ENCODE measurements at places on chromosomes 16 and 17.

DNA sequence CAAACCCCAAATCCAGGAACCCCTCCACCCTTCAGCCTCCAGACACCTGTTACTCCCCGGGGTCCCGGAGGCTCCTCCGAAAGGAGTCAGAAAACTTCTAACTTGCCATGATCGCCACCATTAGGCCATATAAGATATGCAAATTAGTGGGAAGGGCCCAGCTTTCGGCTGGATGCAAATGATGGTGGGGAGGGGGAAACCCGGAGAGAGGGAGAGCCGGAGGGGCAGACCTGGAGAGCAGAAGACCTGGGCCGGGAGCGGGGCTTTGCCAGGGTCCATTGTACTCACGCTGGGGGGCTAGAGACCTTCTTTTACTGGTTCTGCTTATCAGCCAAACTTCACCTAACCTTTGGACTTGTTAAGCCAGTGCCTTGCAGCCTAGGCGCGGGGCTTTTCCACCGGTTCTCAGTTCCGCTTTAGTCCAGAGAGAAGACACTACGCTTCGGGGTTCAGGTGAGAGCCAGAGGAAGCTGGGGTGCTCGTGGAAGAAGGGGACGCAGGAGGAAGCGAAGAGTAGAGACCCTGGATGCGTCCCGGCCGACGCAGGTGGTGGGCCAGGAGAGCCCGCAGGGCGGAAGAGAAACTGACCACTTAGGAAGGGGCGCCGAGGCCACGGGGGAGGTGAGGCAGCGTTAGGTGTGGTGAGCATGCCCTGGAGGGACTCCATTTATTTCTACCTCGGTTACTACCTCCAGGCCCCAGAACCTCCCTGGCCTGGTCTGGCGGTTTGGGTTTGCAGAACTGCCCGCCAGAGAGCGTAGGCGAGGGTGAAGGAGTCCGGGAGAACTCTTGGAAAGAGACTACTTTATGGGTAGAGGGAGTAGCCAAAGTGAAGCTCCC lies at the start of gene HNF1B:
Gene HNF1B, minus strand, starts transcription at position 99 of the 840 bp plus-strand sequence. CDS start 175 bp downstream, outside the sequence.
- DNase-seq, result no peak

- no peak for DNase-seq
Measured at GRCh38 chr16:50207652-50208051, 54.5 kb downstream of the TENT4B start.

DNA sequence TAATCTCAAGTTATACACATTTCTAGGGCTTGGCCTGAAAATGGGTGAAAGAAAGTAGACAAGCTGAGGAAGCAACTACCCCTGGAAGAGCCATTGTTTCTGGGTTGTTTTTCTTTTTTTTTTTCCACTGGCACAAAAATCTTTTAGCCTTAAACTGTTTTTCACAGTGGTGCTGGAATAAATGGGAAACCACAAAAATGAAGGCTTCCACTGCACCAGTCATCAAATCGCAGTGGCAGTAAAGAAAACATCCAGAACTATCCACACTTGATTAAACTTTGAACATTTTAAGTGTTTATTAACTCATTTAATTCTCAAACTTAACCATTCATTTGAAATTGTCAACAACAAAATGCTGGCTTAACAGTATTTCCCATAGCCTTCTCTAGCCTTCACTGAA lies 14.3 kb downstream of the CMTM4 start:
- DNase-seq, result no peak

- no peak for DNase-seq
Measured at GRCh38 chr17:61656721-61657217, 65.8 kb upstream of the NACA2 start.

GRCh38 chr17:80260069-80260535 lies 550 bp upstream of the RNF213 start:
- peak; percentile 73 for DNase-seq

- DNase-seq, result no peak
Measured at GRCh38 chr16:65624666-65625065, 502.8 kb upstream of the CDH11 start.

- DNase-seq, result peak; percentile 82
Measured at GRCh38 chr17:76382803-76383545, 1.4 kb upstream of the SPHK1 start.

DNA sequence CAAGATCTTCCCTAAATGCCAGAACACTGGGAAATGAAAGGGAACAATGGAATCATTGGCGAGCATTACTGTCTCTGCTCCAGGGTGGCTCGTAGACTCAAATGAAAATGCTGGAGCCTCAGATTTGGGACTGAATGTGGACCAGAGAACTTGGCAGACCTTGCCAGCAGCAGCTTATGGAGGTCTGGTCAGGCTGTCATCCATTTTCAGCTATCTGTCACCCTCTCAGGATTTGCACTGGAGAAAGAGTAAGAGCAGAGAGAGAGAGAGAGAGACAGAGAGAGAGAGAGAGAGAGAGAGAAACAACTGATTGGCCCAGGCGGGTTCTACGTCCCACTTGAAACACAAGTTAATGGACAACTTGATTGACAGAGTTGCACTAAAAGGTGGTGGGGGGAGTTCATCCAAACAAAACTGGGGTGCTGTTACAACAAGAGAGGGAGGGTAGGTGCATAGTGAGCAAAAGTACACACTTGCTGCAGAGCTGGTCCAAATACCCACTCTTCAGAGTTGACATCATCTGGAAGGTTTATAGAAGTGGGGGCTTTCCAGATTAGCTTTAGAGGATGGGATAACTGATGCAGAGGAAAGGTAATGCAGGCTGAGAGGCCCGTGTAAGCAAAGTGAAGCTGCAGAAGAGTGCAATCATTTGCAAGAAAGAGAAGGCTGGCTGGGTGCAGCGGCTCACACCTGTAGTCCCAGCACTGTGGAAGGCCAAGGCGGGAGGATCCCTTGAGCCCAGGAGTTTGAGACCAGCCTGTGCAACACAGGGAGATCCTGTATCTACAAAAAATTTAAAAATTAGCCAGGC lies 16.5 kb upstream of the NSMCE1 start:
- no peak for DNase-seq

DNA sequence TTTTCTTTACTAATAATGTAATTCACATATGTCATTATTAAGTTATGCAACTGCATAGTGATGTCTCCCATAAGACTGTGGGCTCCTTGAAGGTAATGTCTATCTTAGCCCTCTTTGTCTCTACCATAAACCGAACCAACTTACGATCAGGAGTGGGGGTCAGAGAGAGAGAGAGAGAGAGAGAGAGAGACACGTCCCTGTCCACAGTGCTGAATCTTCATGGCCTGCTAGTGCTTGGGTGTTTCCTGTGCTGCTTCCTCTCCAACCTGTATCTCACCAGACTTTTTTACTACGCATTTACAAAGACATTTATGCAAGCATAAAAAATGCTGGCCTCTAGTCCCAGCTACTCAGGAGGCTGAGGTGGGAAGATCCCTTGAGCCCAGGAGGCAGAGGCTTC lies 52.2 kb upstream of the HAPSTR1 start:
- no peak for DNase-seq

- DNase-seq, result no peak
Measured at GRCh38 chr17:38583828-38584349, 21.9 kb downstream of the SRCIN1 start.

GRCh38 chr17:1997289-1997926 lies 27.7 kb downstream of the RTN4RL1 start:
- DNase-seq, result no peak

- DNase-seq, result no peak
Measured at GRCh38 chr17:48283411-48283810, 146.6 kb downstream of the SKAP1 start.

DNA sequence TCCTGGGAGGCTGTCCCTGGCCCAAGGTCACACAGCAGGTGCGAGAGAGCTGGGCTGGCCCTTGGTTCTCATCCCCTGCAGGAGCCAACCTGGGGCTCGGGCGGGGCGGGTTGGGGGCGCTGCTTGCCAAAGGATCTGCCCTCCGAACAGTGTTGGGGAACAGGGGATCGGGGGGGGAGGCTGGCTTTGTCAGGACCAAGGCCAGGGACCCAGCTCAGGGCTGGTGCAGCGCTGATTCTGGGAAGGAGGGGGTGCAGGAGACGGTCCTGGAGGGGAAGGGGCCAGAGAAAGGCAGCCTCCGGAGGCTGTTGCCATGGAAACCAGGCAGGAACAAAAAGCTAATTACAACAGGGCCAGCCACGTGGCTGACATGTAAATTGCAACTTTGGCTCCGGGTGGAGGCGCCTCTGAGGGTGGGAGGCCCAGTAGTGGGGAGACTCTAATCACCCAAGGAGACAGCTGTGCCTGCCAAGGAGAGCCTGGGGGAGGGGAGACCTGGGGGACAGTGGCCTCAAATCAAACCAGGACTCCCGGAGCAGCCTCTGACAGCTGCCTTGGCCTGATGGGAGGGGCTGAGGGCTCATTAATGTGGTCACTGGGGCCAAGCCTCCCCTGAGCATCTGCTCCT lies 1.3 kb downstream of the TUBB3 start:
- no peak for DNase-seq

GRCh38 chr17:15031975-15032374 lies 233.2 kb downstream of the PMP22 start:
- DNase-seq, result no peak

- no peak for DNase-seq
Measured at GRCh38 chr17:4733073-4733531, 1.9 kb downstream of the MED11 start.

GRCh38 chr17:13640551-13640950 lies 38.8 kb upstream of the HS3ST3A1 start:
- DNase-seq, result no peak

DNA sequence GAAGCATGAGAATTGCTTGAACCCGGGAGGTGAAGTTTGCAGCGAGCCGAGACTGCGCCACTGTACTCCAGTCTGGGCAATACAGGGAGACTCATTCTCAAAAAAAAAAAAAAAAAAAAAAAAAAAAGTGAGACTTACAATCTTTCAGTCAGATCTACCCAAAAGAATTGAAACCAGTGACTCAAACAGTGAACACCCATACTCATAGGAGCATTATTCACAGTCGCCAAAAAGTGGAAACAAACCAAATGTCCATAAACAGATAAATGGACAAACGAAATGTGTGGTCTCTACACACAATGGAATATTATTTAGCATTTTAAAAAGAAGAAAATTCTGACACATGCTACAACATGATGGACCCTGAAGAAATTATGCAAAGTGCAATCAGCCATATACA lies 9.1 kb upstream of the SCNN1B start:
- DNase-seq, result no peak

- peak; percentile 34 for DNase-seq
Measured at GRCh38 chr17:46979147-46979863, at the start of gene RPRML. Gene RPRML (minus strand): TSS chr17:46979253. CDS start chr17:46979007, 246 bp downstream.

DNA sequence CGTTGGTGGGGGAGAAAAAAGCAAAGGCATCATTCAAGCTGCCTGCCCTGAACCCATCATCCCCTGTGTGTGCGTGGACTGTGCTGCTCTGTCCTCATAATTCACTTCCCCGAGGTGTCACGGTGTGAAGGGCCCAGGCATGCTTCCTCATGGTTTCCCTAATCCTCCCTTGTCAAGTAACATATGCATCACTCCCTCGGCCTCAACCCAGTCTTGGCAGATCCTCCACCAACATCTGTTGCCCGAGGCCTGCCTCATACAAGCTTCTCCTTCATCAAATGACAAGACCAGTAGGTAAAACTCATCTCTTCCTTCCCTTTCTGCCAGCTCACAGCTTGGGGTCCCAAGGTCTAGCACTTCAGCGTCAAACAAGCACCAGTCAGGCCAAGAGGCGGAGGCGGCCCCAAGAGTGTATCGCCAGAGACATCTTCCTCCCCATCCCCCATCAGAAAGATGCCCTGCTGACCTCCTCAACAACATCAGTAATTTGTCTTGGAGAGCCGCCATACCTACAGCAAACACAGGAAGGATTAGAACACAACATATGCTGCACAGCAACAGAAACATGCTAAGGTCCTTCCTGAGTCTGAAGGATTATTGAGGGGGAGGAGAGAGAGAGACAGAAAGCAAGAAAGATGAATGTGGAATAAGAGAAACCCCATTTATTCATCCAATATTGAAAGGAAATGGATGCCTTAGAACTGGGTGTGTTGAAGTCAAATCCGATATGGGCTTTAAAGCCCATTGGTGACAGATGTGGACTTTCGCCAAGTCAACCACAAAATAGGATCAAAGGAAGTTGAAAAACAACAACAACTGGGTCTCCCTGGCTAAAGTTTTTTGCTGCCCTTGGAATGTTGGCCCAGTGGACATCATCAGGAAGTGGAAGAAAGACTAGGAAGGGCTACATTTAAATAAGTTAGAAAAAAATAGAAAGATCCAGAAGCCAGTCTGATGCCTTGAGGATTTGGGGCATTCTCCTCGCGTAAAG lies 38.4 kb downstream of the SOX9 start:
- no peak for DNase-seq

DNA sequence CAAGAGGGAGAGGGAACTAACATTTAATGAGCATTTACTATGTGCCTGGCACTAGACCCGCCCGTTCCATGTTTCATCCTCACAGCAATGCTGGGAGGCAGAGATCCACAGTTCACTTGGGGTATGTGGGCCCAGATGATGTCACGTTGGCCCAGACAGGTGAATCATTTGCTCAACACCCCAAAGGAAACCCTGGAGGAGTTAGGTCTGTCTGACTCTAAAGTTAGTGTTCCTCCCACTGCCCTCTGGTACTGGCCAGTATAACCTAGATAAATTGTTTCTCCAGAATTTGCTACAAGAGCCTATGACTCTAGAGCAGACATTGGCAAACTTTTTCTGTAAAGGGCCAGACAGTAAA lies 164.6 kb downstream of the VPS53 start:
- no peak for DNase-seq

DNA sequence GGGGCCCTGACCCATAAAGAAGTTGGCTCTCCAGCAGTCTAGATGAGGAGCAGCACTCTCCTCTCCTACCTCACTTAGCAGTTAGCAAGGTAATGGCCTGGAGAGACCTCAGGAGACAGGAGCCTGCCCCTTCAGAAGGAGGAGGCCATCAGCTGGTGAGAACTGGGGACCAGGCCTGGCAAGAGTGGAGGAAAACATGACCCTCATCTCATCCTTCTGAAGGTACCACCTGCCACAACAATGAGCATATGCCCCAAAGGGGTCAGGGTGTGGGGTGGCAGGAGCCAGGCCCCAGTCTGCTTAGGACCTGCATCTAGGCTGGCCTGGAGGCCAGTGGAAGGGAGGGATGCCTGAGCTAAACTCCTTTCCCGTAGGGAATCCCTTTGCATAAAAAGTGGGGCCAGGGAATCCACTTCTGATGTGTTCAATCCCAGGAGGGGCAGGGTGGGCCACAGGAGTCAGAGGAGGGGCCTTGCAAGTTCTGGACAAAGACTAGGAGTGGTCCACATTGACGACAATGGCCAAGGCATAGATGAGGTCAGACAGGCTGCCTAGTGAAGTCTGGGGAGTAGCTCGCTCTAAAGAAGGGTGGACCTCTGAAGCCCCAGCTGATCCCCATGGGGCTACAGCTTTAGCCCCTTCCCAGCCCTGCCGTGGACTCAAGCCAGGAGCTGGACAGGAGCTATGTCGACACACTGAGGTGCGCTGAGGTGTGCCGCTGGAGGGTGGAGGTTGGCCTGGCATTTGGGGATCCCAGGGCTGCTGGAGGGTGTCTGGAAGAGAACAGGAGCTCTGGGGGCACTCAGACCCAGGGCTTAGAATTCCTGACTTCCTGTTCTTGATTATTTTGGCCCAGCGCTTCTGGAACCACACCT lies 986 bp downstream of the SEBOX start:
- DNase-seq, result no peak

Data from activated CD4-positive, alpha-beta T cell treated with anti-CD3 and anti-CD28 coated beads, Interleukin-2, amount 50 U/mL, for 48 hours (primary cell).